ENCODE measurements at places on chromosomes 2 and 18.

- no peak for DNase-seq
Measured at GRCh38 chr2:10083046-10083445, 2.8 kb upstream of the CYS1 start.

GRCh38 chr18:42861271-42861670 is 254.2 kb downstream of the RIT2 start:
- DNase-seq: no peak

GRCh38 chr18:69636529-69637301 is 236.0 kb downstream of the DOK6 start:
- no peak for DNase-seq

DNA sequence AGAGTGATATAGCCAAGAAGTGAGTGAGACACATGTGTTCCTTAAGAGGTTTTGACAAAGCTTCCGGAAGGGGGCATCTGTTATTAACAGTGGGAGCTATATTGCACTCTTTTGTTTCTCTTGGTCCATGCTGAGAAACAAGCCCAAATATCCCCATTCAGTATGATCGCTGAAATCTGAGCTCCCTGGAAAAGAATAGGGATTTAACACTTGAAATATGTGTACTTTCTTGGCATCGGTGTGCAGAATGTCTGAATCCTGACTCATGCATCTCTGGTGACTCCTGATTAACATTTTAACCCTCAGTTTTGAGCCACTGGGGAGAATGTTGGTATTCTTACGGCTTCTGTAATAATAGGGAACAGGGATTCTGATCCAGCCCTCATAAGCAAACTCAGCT is 448.1 kb downstream of the TSN start:
- no peak for DNase-seq

GRCh38 chr2:232236200-232236599 is 142.4 kb upstream of the ALPP start:
- DNase-seq: no peak

DNA sequence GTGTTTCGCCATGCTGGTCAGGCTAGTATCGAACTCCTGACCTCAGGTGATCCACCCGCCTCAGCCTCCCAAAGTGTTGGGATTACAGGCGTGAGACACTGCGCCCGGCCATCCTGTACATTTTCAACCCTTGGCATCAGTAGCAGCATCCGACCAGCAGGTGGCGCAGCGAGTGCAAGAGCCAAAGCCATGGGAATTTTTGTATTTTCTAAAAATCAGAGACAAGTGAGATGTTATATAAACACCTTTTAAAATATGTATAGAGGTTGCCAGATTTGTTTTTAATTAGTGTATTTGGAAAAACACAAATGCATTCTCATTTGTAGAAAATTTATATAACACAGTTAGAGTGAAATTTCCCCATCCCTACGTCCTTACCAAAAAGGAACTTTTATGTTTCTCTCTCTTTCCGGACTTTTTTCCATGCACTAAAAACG is 36.8 kb downstream of the MOGAT1 start:
- DNase-seq: peak; percentile 67

DNA sequence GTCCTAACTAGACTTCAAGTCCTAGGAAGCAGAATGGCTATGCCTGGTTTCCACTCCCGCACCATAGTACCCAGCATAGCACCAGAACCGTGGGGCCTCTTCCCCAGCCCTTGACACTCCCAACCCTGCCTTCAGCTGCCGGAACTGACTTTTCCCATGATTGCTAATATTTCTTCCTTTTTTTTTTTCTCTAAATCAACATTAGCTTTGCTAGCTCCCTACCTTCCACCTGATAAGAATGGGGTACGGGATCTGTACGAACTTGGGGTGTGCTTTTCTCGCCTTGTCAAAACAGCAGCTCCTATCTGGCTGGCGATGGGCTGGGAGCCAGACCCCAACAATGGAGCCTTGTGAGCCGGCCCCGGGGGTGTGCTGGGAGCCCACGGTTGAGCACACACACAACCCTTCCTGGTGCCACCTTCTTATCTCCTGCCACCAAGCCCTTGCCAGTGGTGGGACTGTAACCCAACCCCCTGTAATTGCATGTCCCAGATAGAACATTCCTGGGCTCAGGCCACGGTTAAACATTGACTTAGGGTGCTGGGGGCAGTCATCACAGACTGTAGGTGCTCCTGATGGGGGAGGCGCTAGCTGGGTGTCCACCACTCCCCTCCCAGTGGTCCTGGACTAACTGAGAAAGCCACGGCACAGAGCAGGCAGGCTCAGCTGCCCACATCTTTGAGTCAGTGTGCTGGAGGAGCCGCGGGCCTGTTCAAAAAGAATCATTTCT is 213.0 kb upstream of the HAAO start:
- DNase-seq: peak; percentile 98

DNA sequence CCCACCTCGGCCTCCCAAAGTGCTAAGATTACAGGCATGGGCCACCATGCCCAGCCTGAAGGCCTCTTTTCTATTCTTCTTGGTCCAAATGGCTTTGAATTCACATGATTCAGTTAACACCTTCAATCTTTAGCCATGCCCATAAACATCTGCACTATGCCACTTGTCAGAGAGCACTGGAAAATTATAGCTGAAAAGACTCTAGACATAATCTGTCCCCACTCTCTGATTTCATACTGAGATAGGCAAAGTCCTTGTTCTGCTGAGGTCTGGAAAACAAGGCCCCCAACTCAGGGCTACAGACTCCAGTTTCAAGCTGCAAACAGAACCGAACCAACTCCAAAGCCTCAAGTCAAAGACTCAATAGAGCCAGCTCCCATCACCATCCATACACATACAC is 170.7 kb downstream of the ANTXR1 start:
- DNase-seq: no peak

DNA sequence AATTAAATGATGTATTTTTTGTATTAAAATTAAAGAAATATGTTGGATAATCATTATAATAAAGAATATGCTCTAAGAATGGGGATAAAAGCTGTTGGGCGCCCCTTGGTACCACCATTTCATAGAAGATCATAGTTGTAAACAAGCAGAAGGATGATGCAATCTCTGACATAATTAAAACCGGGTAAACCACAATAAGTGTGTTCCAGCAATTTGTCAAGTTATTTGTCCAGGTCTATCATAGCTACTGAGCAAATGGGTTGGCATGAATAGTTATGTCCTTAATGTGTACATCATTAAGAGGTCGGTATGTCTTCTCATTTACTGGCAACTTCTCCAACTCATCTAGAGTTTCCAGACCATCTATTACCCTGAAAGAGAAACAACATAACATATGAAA is 6.7 kb upstream of the CLK1 start:
- no peak for DNase-seq

- DNase-seq: no peak
Measured at GRCh38 chr18:44816477-44816876, 135.8 kb downstream of the SETBP1 start.

- DNase-seq: no peak
Measured at GRCh38 chr2:219279916-219280516, 850 bp downstream of the DNAJB2 start.

DNA sequence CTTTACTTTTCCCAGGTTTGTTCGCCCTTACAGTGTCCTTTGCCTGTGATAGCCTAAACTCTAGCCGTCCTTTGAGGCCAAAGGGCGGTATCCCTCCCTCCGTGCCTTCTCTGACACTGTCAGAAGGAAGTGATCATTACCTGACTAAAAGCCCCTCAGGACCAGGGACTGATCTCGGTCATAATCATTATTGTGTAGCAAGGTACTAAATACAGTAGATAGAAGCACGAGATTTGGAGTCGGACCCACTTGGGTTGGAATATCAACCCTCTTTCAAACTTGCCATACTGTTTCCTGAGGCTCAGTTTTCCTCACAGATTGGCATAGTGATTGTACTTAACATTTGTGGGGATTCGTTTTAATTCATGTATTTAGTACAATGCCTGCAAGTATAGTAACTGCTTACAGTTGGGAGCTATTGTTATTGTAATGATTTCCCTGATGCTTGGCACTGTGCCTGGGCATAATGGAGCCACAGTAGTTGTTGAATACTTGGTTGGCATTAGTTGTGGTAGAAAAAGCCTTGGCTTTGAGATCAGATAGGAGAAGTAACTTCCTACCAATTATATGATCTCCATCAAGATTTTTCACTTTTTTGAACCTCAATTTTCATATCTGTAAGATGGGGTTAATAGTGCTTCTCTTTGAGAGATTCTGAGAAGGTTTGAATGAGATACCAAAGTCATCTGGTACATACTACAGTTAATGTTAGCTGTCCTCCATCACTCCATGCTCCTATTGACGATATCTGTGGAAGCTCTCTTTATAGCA is 836 bp downstream of the STK11IP start:
- no peak for DNase-seq

- no peak for DNase-seq
Measured at GRCh38 chr2:224039770-224040440, 819 bp upstream of the SERPINE2 start.

DNA sequence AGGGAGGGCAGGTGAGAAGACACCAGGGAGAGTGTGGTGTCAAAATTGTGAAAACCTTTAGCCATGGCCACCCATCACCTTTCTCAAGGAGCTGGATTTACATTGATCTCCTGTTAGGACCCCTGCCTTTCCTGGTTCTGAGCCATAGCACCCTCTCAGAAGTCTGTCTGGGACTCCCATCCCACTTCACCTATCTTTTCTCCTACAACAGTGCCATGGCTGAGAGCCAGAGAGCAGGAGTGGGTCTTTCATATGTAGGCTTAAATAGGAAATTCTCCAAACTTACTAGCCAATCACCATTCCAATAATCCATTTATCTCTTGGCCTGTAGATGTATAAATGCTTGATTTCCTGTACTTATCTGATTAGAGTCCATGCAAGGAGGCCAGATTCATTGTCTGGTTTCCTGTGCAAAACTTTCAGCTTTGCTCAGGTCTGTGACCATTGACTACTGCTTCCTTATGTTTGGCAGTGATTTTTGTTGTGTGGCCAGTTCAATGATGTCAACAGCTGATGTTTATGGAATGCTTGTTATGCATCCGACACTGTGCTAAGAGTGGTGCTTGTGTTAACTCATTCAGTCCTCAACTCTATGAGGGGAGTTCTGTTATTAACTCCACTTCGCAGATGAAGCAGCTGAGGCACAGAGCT is 57.6 kb upstream of the IGFBP5 start:
- DNase-seq: no peak

DNA sequence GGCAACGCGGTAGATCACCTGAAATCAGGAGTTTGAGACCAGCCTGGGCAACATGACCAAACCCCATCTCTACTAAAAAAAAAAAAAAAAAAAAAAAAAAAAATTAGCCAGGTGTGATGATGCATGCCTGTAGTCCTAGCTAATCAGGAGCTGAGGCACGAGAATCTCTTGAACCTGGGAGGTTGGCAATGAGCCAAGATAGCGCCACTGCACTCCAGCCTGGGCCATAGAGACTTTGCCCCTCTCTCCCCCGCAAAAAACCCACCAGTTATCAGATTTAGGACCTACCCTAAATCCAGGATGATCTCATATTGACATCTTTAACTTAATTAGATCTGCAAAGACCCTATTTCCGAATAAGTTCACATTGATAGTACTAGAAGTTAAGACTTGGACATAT is 29.2 kb upstream of the LDAH start:
- DNase-seq: no peak

GRCh38 chr2:170554278-170554955 is 160.7 kb upstream of the SP5 start:
- DNase-seq: no peak

DNA sequence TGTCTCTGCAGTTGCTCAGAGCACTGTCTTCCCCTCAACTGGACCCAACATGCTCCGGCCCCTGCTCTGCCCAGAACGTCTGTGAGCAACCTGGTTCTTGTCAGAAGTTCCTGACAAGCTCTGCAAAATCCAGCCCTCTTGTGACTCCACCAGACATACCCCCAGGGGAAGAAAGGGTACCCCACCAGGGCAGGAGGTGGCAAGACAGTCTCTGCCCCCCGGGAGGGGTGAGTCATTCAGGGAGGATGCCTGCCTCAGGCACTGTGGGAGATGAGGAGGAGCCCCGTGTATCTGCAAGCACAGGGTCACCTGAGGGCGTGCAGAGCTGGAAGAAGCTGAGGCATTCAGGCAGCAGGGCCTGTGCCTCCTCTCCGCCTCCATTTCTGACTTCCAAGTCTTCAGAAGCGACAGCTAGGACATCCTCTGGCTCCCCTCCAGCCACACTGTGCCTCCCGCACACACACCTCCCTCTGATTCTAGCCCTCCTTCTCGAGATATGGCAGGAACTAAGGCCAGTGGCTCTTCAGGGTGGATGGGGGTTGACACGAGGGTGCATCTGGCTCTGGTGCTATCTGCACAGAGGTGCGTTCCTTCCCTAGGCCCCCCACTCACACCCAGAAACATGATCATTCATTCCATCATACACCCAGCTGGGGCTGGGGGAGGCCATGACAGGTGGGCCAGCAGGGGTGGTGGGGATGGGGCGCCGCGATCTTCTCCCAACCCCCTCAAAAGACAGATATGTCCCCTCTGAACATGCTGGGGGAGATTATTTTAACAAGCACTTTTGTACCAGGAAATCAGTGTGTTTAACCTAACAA is 222.2 kb downstream of the CYP26B1 start:
- DNase-seq: no peak

DNA sequence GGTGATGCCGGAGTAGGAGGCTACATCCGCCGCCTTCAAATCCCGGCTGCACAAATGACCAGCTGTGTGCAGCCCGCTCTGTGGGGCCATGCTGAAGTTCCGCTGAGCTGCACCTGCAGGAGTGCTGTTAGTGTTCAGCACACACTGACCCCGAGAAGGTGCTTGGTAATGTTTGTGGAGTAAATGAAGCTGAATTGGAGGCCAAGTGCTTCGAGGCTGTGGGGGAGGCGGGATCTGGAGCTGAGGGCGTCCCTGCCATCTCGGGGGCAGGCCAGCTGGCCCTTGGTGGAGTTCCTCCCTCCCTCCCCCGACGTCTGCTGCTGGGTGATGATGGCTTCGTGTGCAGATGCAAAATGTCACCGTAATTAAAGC is 23.2 kb downstream of the KCNF1 start:
- no peak for DNase-seq

DNA sequence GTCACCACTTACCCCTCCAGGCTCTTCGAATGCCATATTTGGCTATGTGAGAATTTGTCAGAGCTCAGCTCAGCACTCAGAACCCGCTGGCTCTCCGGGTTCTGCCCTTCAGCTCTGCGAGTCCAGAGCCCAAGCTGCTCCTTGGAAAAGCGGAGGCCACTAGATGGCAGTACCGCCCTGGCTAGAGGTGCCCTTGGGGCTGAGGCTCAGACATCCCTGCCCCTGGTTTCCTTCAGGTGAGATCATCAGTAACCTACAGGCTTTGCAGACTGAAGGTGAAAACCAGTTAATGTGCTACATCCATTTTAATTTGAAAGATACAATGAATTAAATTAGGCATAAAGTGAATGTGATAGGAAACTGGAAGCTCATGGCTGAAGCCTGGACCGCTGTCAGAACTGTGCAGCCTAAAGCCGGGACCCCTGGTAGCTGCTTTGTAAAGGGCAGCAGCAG is 285.6 kb downstream of the AGAP1 start:
- DNase-seq: peak; percentile 57

- DNase-seq: no peak
Measured at GRCh38 chr2:67156796-67157195, 240.3 kb upstream of the ETAA1 start.

- DNase-seq: no peak
Measured at GRCh38 chr2:19355931-19356544, 2.4 kb downstream of the OSR1 start.

GRCh38 chr2:111249806-111250205 is 129.1 kb downstream of the BCL2L11 start:
- DNase-seq: no peak
